ENCODE measurements at places on chromosomes 12 and 14. TPM values are rescaled to one million over a fixed set of nuclear protein-coding genes. Genes with fewer than 3 reads are reported as not detected.

Gene INSM2
- total RNA-seq, result not detected

Gene COCH
- total RNA-seq, result 1.8 TPM

Gene RNU6-8
- not detected for total RNA-seq

Gene GRIN2B
- total RNA-seq, result 0.10 TPM

Gene CKAP4
- total RNA-seq, result 283 TPM

GRCh38 chr12:115103884-115104883 lies 420.2 kb upstream of the TBX3 start:
- DNase-seq, result no peak

DNA sequence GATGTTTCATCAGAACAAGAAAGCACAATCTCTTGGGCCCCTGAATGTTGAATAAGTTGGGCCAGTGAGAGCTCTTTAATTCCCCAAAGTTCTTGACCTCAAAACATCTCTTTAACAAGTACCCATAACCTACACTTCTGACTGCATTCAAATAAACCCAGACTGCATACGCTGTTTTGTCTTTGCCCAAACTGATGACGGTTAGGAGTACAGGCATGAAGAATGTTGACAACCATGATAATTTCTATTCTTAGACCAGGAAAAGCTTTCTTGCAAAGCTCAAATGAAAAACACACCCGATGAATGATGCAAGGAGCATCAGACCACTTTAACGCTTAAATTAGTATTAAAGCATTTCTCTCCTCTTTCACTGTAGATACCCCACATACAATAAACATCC lies 11.7 kb upstream of the RAB3IP start:
- no peak for DNase-seq

DNA sequence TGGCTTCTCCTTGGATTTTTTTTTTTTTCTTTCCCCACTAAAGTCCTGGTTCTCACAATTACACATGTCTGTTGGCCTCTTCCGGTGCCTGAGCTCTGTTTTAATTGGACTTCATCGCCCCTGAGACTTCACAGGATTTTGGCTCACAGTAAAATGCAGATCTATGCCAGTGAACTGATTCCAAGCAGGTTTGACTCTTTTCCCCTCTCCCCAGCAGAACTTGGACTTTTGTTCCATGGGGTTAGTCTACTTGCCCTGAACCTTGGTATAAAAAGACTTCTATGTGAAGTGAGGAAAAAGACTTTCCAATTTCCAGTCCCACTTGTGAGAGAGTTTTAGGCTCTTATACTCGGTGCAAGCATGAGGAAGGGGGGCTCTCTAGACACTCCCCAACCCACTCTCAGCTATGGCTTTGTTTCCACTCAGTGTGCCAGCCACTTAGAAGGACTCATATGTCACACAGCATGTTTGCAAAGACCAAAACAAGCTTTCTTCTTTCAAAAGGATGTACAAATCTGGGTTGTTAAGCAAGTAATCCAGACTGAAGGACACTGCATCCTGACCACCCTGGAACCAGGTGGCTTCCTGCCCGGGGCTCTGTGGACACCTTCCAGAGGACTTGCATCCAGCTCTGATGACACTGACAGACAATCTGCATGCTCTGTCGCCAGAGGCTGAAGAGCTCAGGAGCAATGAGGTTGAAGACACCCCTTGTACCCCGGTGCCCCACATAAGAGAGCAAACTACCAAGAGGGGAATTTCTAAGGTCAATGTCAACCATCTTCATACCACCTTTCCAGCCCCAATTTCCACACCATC lies 221.9 kb upstream of the EGLN3 start:
- DNase-seq, result no peak

- peak; percentile 45 for DNase-seq
These were observed 297.1 kb downstream of the PDZRN4 start for GRCh38 chr12:41485203-41485602.

- DNase-seq, result no peak
These were observed 49.2 kb upstream of the SLC38A1 start for GRCh38 chr12:46318037-46318436.

DNA sequence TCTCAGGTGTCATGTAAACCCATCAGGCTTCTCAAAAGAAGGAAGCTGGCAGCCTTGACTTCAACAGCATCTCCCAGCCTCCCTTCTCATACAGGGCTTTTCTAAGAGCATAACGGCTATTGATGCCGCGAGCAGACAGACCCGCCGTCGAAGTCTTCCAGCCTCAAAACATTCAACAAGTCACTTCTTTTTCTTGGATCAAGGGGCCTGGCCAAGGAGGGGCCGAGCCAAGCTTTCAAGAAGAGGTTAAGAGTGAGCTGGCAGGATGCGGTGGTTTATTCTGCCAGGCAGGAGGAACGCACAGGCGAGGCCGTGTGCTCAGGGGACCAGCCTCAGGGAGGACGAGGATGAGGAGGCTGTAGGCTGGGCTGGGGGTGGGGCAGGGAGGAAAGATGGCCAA lies 102.9 kb upstream of the RFLNA start:
- DNase-seq, result no peak

All from glomerular endothelial cell (primary cell).